ENCODE measurements at places on chromosomes 2 and 18. TPM values are rescaled to one million over a fixed set of nuclear protein-coding genes. Genes with fewer than 3 reads are reported as not detected.

Gene CHRND
- total RNA-seq: not detected

Gene TGFA
- total RNA-seq: not detected

Gene FANCL
- 26.8 TPM for total RNA-seq

Gene TSPYL6
- total RNA-seq: not detected

Gene SP110
- total RNA-seq: 15.5 TPM

Gene SPTBN1
- 181 TPM for total RNA-seq

Gene EMX1
- not detected for total RNA-seq

Gene ZNF638
- total RNA-seq: 139 TPM

Gene SCN7A
- 0.32 TPM for total RNA-seq

Gene CCDC68
- 9.1 TPM for total RNA-seq

Gene DOK6
- total RNA-seq: 2.6 TPM

Gene PRKAG3
- not detected for total RNA-seq

Gene MRPL30
- total RNA-seq: 31.2 TPM

Gene LPIN1
- total RNA-seq: 69.6 TPM

Gene CPLX4
- under 0.01 TPM for total RNA-seq

Gene OTOF
- total RNA-seq: under 0.01 TPM

Gene PROKR1
- not detected for total RNA-seq

Gene SEMA4F
- 5.6 TPM for total RNA-seq

Gene MEMO1
- total RNA-seq: 34.8 TPM

Gene PXDN
- 372 TPM for total RNA-seq

Gene ALPI
- not detected for total RNA-seq

Gene FBXO36
- 3.9 TPM for total RNA-seq

Gene AGAP1
- total RNA-seq: 13.9 TPM

Gene ATP6V1C2
- total RNA-seq: under 0.01 TPM

Gene SH3RF3
- total RNA-seq: 11.9 TPM

Gene ACOXL
- not detected for total RNA-seq

Gene CETN1
- total RNA-seq: not detected

Gene RBM44
- total RNA-seq: 0.97 TPM

Gene MRPL53
- total RNA-seq: 21.2 TPM

Gene FAM168B
- 91.5 TPM for total RNA-seq

Gene DYSF
- total RNA-seq: 4.2 TPM

Gene TEX44
- not detected for total RNA-seq

Gene GCG
- not detected for total RNA-seq

Gene ZNF396
- 1.3 TPM for total RNA-seq

Gene AFF3
- 19.4 TPM for total RNA-seq

Gene CYP26B1
- total RNA-seq: 0.43 TPM

Gene PDE6D
- 24.6 TPM for total RNA-seq

Gene HOXD9
- total RNA-seq: 10.6 TPM

Gene GPR45
- not detected for total RNA-seq

Gene RAB6C
- total RNA-seq: under 0.01 TPM

Gene CD8B2
- not detected for total RNA-seq

Gene FAM124B
- under 0.01 TPM for total RNA-seq

Gene PJVK
- total RNA-seq: 1.3 TPM

Gene SFT2D3
- 4.7 TPM for total RNA-seq

Gene DNAJC5G
- total RNA-seq: not detected

Gene ACTR2
- total RNA-seq: 115 TPM

Gene UGT1A3
- total RNA-seq: not detected

Gene FMNL2
- total RNA-seq: 17.3 TPM

Gene TMEM178A
- total RNA-seq: 0.43 TPM

Gene MOGAT1
- total RNA-seq: not detected

Gene COQ10B
- 69.5 TPM for total RNA-seq
